Left cardiac atrium (tissue), 4 donors: ENCODE measurements at places on chromosomes 1 and 21.

DNA sequence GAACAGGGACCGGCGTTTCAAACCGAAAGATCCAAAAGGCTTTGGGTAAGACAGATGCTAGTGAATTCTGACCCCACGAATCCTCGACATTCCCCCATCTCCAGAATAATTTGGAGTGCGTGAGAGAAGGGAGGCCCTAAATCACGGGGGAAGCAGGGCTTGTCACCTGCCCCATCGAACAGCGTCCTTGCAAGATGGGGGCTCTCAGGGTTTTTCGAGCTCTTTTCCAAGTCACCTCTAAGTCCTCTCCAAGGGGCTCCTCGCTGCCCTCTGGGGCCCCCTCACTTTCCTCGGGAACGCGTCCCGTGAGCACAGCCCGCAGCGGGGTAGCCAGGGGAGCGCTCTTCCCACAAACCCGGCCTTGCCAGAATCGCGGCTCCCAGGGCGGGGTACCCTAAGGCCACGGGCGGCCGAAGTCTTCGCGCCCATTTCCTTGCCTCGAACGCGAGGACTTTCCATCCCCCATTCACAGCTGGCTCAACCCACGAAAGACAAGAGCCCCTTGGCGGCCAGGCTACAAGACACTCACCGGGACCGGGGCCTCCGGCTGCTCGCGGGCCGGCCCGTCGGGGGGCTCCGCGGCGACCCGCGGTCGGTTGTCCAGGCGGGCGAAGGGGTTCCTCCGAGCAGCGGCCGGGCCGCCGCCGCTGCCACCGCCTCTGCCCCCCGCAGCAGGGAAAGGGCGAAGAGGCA is 546 bp downstream of the DONSON start:
- peak; percentile 60 for DNase-seq

DNA sequence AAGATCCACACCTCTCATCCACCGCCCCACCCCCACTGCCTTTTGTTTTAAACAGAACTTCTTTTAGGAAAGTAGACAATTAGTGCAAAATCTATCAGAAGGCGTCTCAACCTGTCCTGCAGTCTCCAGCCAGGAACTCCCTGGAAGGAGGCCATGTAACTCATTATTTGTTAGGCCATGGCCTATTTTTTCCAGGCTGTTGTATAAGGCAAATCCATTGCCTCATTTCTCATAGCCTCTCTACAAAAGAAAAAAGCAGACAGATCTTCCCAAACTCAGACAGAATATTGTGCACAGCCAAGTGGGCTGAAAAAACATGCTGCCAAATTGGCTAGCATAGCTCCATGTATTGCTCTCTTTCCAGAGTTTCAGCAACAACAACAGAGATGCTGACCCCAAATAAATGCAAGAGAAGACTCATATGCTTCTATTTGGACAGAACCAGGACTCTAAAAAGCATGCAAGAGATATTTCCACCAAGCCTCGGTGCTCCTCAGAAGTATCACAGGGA is 770.7 kb upstream of the CXADR start:
- DNase-seq: peak; percentile 25

- DNase-seq: no peak
Observed at GRCh38 chr1:177925006-177925405, 44.9 kb downstream of the SEC16B start.

GRCh38 chr21:44855572-44855971 is 17.9 kb downstream of the PTTG1IP start:
- no peak for DNase-seq

GRCh38 chr1:90394247-90394646 is 322.9 kb downstream of the BARHL2 start:
- no peak for DNase-seq

DNA sequence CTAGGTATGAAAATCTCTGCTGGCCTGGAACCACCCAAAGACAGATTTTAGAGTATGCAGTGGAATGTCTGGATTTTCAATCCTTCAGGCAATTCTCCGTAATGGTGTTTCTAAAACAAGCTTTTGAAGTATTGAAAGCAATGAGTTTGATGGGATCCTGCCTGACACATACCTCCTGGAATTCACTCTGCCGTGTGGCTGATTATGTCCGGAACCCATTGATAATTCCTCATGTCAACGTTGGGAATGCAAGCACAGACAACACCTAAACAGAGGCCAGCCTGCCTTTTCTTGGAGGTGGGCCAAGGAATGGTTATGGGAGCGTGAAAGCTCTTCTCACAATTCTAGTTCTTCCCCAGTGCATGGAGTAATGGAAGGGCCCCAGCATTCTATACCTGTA is 168.9 kb upstream of the HMCN1 start:
- no peak for DNase-seq
